Activated naive CD4-positive, alpha-beta T cell treated with anti-CD3 and anti-CD28 coated beads, Interleukin-2, amount 50 U/mL, for 72 hours (primary cell): ENCODE measurements at places on chromosomes 2 and 18.

GRCh38 chr18:4823091-4823490 is 368.0 kb upstream of the DLGAP1 start:
- no peak for DNase-seq

DNA sequence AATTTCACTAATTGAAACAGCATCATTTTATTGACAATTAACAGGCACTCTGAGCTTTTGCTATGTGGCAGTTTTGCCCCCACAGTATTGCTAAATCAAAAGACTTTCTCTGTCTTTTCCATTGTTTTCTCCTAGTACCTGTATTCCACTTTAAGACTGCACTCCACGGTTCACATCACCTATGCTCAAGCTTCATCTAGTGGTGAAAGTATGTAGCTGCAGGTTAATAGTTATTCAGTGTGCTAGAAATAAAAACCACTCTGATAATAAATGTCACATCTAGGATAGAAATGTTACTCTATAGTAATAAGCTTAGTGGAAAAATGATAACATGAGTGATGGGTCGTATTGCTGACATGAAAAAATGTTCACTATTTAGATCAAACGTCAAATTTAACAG is 24.6 kb downstream of the ARL6IP6 start:
- DNase-seq = no peak

DNA sequence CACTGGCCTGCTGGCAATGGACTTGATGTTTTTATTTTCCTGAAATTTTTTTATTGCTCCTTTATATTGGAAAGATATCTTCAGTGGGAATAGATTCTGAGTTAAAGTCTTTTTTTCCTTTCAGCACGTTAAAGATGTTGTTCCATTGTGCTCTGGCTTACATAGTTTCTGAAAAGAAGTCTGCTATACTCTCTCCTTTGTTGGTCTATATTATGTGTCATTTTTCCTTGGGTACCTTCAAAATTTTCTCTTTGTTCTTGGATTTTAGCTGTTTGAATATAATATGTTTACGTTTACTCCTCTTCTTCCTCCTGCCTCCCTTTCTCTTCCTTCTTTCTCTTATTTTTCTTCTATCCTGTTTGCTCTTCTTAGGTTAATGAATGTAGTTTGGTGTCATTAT is 105.5 kb downstream of the CAPN13 start:
- no peak for DNase-seq

DNA sequence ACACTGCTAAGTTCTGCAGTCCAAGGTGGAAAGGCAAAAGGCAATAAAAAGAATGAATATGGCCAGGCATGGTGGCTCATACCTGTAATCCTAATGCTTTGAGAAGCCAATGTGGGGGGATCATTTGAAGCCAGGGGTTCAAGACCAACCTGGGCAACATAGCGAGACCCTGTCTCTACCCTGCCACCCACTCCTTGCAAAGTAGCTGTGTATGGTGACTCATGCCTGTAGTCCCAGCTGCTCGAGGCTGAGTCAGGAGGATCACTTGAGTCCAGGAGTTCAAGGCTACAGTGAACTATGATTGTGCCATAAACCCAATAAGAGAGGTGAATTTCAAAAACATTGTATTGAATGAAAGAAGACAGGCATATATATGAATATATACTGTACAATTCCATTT is 2.4 kb downstream of the MYL12B start:
- no peak for DNase-seq

DNA sequence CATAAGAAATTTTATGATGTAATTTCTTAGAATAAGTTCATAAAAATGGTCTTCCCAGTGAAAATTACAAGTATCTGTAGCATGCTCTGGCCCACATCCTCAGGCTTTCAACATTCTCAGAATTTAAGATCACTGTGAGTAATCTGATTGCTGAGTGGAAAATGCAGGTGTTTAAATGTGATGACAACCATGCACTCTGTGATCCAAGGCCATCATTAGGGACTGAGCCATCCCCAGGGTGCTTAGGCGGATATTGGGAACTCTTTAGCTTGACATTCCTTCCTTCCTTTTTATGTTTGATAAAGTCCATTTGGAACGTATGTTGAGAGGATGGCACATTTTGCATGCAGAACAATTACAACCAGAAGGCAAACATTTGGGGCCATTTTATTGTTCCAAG is 95.5 kb downstream of the ARL4C start:
- DNase-seq = no peak

GRCh38 chr2:191738003-191738402 is 60.1 kb downstream of the NABP1 start:
- no peak for DNase-seq

- no peak for DNase-seq
Observed at GRCh38 chr18:3610813-3611212, 160.8 kb downstream of the TGIF1 start.

- no peak for DNase-seq
Observed at GRCh38 chr2:74685408-74685807, 31.4 kb downstream of the SEMA4F start.

GRCh38 chr2:201621293-201621999 is 21.9 kb downstream of the TMEM237 start:
- DNase-seq = no peak

DNA sequence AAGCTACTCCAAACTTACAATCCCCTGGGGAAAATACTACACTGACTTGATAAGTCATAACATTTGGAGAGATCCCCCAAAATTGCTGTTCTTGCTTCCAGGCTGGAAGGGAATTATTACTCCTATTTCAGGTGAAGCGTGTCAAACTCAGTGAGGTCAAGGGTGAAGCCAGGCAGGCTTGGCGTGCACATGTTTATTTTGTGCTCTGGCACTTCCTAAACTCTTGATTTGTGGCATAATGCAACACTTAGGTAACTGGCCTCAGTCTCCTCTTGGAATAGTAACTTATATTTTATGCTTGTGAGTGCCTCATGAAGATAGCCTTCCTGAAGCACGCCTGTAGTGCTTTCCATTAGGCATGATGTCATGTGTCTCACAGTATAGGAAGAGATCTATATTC is 751.2 kb downstream of the CNTNAP5 start:
- no peak for DNase-seq

DNA sequence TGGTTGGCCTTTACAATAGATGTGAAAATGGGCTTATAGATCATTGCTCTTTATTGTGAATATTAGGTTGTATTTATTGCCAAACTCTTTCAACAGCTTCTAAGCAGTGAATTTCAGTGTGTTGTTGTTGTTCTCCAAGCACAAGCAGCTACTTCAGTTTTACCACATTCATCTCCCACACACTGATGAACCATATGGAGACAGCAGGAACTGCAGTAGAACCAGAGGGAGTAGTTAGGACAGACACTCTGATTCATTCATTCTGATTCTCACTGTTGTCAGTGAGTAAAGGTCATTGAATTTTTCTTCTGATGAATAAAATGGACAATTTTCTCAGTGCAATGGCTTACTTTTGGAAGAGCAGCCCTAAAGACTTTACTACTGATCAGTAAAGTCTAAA is 40.2 kb downstream of the CCDC74A start:
- no peak for DNase-seq

- no peak for DNase-seq
Observed at GRCh38 chr2:158610059-158610458, 153.3 kb downstream of the PKP4 start.

- no peak for DNase-seq
Observed at GRCh38 chr2:96953611-96953978, 32.8 kb downstream of the FAM178B start.

- no peak for DNase-seq
Observed at GRCh38 chr18:6997808-6998207, 119.8 kb downstream of the LAMA1 start.

DNA sequence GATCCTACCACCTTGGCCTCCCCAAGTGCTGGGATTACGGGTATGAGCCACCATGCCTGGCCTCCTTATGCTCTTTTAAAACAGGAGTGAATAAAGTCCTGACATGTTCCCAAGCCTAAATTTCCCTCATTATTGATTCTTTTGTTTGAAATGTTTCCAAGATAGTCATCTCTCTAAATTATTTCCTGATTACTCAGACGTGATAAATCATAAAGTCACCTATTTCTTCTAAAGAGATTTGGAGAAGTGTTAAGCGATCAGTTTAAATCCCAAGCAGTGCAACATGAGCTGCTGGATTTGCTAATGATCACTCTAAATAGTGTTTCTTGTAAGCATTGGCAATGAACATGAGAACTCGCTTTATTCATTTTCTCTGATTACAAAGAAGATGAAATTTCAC is 51.8 kb downstream of the PMAIP1 start:
- no peak for DNase-seq

DNA sequence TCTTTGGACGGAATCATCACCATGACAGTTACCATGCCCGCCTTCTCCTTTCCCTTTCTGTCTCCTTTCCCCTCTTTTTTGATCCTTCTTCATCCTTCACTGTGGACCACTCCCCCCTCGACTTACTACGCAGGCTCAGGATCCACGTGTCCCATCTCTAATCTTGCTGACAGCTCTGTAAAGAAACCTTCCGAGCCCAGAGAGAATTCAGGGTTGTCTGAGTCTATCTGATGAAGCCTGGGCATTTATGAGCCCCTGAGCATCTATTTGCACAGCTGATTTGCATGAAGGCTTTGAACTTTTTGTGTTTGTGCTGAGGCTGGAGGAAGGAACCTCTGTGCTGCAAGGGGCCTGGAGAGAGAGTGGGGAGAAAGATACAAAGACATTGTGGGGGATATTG is 50.7 kb downstream of the CIB4 start:
- DNase-seq = no peak

DNA sequence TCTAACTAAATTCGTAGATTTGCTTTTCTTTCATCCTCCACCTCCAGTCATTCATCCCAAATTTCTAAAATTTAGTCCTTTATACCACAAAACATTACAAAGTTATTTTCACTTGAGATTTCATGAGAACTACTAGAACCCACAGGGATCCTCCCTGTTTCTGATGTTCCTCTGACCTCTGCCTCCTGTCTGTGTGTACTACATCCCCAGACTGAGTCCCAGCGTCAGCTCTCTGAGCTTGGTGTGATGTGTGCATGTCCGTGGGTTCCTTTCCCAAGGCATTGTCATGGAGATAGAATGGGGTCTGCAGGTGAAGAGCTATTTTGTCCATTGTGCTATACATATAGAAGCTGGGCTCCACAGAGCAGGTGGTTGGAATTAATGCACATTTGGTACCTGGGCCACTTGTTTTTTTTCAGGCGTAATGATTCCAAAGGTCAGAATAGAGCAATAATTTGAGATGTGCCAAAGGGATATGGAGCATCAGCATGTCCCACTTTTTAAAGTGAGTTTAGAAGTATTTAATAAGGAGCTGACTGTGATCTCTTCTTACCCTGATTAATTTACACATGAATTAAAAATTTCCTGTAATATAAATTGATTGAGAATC is 151.2 kb upstream of the BOD1L2 start:
- DNase-seq = no peak

DNA sequence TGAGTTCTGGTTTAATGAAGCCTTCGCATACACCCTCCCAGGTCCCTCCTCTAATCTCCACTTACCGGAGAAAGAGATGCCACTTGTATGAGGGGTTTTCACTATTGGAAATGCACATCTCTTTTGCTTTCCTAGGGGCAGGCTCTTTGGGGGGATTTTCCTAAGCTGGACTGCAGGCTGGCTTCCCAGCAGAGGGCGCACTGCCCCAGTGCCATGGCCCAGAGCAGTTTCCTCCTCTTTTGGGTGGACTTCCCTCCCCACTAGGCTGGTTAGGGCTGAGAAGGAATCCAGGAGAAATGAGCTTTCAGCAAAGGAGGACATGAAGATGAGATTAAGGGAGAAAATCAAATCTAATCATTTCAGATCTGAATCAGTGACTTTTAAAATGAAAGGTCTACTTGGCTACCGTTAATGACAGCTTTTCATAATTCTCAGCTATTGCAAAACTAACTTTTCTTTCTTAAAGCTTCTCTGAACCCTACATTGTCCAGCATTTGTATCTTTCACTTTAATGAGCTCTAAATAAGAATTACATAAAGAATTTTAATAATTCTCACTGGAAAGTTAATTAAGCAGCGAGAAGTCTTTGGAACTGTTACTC is 784.1 kb upstream of the FANCL start:
- peak; percentile 19 for DNase-seq

DNA sequence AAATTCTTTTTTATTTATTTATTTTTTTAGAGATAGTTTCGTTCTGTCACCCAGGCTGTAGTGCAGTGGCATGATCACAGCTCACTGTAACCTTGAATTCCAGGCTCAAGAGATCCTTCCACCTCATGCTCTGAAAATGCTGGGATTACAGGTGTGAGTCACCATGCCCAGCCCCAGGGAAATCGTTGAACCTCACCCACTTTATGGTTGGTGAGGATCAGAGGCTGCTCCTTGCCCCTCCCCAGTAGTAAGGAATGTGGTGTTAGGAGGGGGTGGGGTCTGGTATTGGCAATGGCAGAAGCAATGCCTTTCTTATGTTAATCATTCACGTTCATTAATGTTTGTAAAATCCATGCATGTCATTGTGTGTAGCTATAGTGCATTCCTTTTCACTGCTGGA is 161.9 kb downstream of the SUCLG1 start:
- DNase-seq = no peak

DNA sequence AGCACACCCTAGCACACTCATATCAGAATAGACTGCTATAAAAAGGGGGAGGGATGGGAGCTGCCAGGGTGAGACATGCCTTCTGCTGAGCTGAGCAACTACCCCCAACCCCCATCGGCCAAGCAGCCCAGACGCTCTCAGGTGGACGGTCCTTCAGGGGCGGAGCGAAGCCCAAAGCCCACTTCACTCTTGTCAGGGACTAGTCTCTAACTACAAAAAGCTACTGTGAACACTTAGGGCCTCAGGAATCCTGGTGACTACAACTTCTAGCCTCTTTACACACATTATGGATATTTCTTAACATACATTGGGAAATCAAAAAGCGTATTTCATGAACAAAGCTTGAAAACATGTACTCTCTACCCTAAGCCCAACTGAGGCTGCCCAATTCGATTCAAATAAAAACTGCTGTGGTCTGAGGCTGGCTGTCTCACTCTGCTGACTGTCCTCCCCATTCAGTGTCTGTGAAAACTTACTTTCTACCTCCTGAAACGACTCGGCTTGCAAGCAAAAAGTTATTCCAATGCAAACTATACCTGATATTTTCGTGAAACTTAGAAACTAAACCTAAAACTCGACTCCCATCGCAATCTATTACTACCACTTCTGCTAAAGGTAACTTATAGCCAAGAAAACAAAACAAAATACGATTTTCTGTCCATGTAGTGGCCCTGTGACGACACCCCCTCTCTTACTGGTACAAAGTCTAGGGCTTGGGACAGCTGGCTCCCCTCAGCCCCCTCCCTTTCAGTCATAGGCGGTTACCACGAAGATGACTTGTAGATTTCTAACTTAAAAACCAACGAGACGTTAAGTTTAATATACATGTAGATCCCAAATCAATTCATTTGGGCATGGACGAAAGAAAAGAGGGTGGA is 1.2 kb downstream of the SERTAD2 start:
- no peak for DNase-seq

- peak; percentile 52 for DNase-seq
Observed at GRCh38 chr2:72915907-72916742, 1.2 kb upstream of the EMX1 start.

GRCh38 chr18:22493940-22494339 is 76.2 kb upstream of the CTAGE1 start:
- no peak for DNase-seq

DNA sequence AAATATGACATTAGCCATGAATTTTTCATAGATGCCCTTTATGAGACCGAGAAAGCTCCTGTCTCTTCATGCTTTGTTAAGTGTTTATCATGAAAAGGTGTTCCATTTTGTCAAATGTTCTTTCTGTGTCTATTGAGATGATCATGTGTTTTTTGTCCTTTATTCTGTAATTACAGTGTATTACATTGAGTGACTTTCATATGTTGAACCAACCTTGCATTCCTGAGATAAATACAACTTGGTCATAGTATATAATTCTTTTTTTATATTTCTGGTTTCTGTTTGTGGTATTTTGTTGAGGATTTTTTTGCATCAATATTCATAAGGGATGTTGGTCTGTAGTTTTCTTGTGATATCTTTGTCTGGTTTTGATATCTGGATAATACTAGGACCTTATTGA is 52.9 kb upstream of the HPCAL1 start:
- no peak for DNase-seq
